ENCODE measurements at places on chromosomes 16 and 17.

GRCh38 chr16:10938796-10939648, 3.2 kb downstream of the DEXI start:
- DNase-seq: no peak

- DNase-seq: no peak
These were observed 4.2 kb downstream of the SYT17 start for GRCh38 chr16:19172098-19172780.

- DNase-seq: no peak
These were observed 173.1 kb upstream of the IRX3 start for GRCh38 chr16:54459509-54460262.

GRCh38 chr16:73186752-73187601, 139.0 kb upstream of the ZFHX3 start:
- DNase-seq: no peak

GRCh38 chr17:4554997-4555799, at the start of gene MYBBP1A:
MYBBP1A (minus strand) TSS chr17:4555384; CDS start chr17:4555324, 60 bp downstream.
- DNase-seq: peak; percentile 54

GRCh38 chr17:75834279-75834920, 9.8 kb downstream of the UNC13D start:
- DNase-seq: no peak

DNA sequence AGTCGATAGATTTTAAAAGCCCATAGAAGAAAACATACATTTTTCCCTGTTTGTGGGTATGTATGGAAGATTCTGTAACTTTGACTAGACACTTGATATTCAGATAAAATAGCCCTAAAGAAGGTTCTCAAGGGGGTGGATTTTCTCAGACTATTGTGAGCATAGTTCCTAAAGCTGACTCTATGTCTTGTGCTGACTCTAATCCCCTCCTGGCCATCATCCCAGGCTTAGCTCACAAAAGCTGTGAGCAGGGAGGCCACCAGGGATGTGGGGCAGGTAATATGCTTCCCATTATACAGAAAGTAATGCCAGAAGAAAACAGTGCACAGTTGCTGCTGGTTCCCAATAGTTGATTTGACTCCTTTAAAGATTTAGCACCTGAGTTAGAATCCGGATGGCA, 32.0 kb downstream of the CDH13 start:
- no peak for DNase-seq
